ENCODE measurements at places on chromosomes 1 and 21.

DNA sequence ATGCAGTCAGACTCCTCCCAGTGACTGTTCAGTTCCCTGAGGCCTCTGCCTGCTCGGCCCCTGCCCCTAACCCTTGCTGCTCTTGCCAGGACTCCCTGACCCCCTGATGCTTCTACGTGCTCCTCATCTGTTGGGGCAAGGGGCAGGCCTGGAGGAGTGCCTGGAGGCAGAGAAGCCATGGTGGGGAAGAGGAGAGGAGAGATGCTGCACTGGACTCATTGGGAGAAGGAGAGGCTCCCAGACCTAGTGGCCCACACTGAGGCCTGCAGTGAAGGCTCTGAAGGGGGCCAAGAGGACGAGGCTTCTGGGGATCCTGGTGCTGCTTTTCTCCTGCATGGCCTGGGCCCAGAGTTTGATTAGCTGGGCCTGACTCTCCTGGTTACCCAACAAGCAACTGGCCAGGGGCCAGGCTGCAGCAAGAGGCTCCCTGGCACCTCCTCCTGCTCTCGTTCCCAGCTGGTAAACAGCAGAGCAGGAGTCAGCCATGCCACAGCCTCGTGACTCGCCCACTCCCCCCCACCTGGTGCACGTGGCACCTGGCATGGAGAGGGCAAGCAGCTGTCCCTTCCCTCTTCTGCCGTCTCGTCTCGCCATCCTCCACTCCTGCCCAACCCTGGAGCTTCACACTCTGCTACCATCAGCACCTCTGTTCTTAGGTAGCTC lies 847 bp upstream of the RORC start:
- no peak for DNase-seq

DNA sequence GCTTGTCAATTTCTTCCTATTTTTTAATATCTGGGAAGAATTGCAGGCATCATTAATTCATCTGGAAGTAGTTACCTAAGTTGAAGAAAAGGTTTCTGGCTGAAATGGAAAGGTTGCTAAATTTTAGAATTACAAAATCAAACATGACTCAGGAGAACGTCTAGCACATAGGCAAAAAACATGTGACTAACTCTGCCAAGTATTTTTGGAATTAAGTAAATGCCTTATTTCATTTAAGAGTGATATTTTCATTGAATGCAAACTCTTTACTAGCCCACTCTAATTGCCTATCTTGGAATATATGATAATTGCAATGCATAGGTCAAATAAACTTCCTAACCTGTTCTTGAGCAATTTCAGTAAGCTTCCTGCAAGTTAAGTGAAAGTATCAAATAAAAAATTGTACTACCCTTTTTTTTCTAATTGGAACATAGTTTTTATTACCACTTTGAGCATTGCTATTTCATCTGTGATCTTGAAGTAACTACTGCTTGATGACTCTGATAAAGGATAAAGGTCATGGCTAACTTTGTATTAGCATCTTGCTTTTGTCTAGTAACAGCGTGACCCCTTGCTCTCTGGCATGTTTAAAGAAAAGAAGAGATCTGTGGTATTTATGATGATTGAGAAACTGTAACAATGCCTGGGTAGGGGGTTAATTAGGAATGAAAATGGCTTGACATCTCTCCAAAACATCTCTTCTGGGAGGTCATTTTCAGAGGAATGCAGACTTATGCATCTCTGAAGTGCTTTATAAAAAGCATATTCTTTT lies 208.3 kb upstream of the NCAM2 start:
- no peak for DNase-seq

- DNase-seq: no peak
Measured at GRCh38 chr1:176770066-176770465, 307.1 kb downstream of the PAPPA2 start.

DNA sequence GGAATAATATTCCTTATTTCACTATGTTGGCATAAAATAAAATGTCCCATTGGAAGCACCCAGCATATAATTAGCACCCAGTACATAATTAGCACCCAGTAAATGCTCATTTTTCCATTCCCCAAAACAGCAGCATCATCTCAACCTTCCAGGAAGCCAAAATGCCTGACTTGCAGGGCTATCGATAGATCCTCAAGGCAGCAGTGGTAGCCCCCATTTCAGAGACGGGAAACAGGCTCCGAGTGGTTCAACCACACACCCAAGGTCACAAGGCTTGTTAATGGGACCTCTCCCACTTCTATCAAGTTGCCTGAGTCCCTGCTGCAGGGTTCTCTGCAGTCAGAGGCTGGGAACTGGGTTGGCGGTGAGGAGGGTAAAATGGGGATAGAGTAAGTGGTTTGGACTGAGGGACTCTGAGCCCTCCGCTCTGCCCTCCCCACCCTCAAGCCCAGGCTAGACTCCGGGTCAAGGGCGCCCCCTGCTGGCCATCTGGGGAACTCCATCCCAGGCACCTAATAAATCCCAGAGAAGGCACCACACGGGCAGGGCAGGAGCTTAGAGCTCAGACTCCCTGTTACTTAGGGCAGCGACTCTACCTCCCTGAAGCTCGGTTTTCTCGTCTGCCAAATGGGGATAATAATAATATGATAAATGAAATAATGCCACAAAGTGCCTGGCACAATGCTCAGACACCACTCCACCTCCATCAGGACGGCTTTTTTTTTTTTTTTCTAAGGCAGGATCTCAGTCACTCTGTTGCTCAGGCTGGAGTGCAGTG lies 21.9 kb upstream of the LAPTM5 start:
- peak; percentile 85 for DNase-seq

DNA sequence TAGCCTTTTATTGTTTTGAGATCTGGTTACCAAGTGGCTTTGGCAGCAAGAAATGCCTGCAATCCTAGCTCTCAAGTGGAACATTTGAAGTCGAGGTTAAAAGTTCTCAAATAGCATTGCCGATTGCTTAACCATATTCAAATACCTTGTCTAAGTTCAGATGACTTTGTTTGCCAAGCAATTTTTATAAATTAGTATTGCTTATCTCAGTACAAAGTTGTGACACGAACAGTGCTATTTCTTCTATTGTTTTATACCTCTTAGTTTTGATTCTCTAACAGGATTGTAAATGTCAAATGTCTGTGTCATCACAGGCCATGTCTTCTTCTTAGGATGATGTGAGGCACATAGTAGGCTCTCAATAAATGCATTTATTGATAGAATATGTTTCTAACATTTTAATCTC lies 633.3 kb downstream of the PTPRC start:
- no peak for DNase-seq

- DNase-seq: no peak
Measured at GRCh38 chr1:95206514-95206913, 27.5 kb upstream of the RWDD3 start.

DNA sequence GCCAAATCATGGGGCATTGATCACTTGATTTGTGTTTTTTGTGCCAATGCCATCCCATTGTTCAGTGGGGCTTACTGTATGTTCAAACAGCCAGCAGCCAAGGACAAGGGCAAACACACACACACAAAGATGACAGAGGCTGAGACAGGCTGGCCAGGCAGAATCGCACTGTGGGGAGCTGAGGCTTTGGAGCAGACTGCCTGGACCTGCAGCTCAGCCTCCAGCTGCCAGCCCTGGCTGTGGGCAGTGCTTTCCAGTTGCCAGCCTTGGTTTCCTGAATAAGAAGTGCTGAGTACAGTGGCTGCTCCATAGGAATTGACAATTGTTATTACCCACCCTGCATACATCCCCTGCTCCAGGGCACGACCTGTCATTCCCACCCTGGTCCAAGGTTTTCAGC lies 16.9 kb upstream of the PCP4 start:
- no peak for DNase-seq

GRCh38 chr1:59978511-59978910 lies 51.9 kb upstream of the CYP2J2 start:
- DNase-seq: no peak

- no peak for DNase-seq
Measured at GRCh38 chr21:41152147-41152546, 15.8 kb upstream of the BACE2 start.

DNA sequence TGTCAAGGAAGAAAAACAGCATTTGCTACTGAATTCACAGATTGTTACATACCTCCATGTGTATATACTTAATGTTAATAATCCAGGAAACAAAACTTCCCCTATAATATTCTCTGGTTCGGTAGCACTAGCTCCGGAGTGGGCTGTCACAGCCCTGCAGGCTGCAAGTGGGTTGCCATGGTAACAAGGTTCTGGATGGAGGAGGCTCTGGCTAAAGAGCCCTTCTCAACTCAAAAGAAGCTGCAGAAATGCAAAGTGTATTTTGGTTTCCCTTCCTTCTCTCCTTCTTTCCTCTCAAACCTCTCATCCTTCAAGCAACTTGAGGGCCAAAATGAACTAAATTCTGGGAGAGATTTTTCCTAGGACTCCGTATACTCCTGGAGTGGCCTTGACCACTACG lies 45.2 kb downstream of the ASTN1 start:
- no peak for DNase-seq

GRCh38 chr21:23853796-23854379 lies 1753.4 kb downstream of the MRPL39 start:
- DNase-seq: no peak

GRCh38 chr21:33025106-33025488 lies 638 bp upstream of the OLIG2 start:
- DNase-seq: no peak

DNA sequence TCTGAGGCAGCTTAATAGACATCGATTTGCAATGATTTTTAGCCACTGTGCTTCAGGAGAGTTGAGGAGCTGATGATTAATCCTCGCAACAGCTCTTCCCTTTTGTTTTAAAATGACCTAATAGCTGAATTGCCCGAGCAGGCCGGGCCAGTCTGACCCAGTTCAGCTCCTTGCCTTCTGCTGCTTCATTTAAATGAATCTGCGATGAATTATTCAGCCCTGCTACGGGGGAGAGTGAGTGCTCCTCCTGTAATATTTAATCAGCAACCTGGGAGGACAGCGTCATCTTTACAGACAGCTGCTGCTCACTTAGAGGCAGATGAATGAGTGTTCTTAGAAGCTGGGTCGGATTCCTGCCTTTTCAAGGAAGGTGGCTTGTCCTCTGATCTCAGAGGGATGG lies 325.1 kb downstream of the CAMTA1 start:
- DNase-seq: no peak

DNA sequence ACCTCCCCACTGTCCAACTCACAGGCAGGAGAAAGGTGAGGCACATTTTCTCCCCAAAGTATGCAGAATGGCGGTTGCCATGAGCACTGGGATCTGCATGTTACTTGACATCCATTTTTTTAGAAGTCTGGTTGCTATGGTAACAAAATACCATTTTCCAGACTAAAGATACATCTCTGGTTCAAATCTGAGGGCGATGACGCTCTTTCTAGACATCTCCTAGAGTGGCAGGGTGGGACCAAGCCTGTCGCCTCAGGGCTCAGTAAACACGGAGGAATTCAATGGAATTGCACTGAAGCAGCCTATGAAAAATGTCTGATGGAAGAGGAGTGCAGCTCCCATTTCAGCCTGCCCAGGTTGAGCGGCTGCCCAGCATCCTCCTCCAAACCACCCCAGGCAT lies 21.5 kb upstream of the FAM43B start:
- no peak for DNase-seq

- no peak for DNase-seq
Measured at GRCh38 chr1:235054936-235055335, 73.7 kb downstream of the TOMM20 start.

DNA sequence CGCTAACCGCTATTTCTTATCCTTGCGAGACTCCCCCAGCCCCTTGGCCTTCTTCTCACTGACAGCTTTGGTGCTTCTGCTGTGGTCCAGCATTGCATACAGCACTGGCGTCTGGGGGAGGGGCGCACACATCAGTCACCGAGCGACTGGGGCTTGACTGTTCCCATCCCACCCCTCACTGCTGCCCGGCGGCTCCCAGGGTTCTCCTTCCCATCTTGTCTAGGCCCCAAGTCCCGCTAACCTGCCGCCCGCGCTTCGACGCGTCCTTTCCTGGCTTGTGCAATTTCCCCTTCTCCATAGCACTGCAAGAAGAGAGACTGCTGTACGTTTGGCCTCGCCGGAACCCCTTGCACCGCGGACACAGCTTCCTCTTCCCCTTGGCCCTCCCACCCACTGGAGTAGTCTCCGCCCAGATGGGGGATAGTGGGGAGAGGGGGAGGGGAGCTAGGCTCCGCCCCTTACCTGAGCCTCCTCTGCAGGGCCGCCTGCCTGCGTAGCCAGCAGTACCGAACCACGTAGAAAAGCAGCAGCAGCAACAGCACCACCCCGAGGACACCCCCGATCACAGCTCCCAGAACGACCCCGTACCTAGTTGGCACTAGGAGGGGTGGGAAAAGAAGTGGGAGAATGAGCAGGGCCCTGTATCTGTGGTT lies 3.8 kb downstream of the MPZ start:
- DNase-seq: peak; percentile 76

DNA sequence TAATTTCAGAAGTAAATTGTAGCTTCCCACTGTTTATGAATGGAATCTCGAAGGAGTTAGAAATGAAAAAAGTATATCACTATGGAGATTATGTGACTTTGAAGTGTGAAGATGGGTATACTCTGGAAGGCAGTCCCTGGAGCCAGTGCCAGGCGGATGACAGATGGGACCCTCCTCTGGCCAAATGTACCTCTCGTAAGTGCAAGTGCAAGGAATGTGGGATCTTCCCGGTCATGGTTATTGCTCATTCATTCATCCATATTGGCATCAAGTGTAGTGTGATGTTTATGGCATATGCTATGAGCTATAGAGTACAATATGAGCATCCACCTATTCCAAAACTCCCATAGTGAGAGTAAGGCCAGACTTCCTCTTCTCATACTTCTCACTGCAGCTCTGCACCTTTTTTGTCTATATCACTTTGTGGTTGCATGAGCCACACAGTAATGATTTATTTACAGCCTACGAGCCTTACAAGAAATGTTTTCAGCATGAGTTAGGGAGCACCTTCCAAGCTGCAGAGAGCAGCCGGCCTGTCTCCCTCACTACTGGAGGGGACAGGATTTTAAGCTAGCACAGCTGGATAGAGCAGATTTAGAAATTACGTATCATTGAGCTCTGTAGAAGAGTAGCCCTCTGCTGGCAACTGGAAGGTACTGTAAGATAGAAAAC lies 24.9 kb upstream of the CR1L start:
- DNase-seq: no peak

DNA sequence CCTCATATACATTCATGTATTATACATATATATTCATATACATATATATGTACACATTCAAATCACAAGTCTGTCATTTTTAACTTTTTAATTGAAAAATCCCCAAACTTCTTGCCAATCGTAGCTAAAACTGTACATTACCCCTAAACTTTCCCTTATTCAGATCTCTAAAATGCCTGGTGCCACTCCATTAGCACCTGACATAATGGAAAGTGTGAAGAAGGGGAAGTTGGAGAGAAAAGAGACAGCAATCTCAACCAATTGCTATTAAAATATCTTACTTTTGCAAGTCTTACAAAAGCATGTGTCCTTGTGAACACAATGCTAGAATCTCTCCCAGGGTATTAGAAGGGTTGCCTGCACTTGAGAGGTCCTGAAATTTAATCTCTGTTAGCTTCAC lies 22.7 kb upstream of the PRKACB start:
- DNase-seq: no peak

GRCh38 chr1:29644812-29645211 lies 408.5 kb downstream of the PTPRU start:
- no peak for DNase-seq

GRCh38 chr21:17386498-17386897 lies 126.3 kb upstream of the CXADR start:
- no peak for DNase-seq

Measured in stimulated activated CD4-positive, alpha-beta T cell treated with anti-CD3 and anti-CD28 coated beads, Interleukin-4, amount 100 ng/mL, for 4 hours (primary cell).